Subcutaneous preadipocyte (primary cell): ENCODE measurements at places on chromosomes 5 and 9. TPM values are rescaled to one million over a fixed set of nuclear protein-coding genes. Genes with fewer than 3 reads are reported as not detected.

Gene BTNL3
- not detected in 2 replicates for total RNA-seq

Gene HRCT1
- total RNA-seq, result 1.4 and 1.8 TPM in 2 replicates

Gene CDKN2B-AS1
- 8.8 and 11.7 TPM in 2 replicates for total RNA-seq

Gene SLC6A19
- not detected in 2 replicates for total RNA-seq

Gene EDIL3
- 0.37 and 0.59 TPM in 2 replicates for total RNA-seq

Gene PCDHGB4
- 5.9 and 8.8 TPM in 2 replicates for total RNA-seq

Gene NUTM2G
- total RNA-seq, result not detected in 2 replicates

Gene PPIP5K2
- total RNA-seq, result 57.7 and 63.5 TPM in 2 replicates

Gene AGXT2
- total RNA-seq, result not detected in 2 replicates

Gene PCDHA10
- total RNA-seq, result under 0.01 TPM in 2 replicates

Gene MED27
- total RNA-seq, result 19.5 and 24.0 TPM in 2 replicates

Gene MEIKIN
- not detected in 2 replicates for total RNA-seq

Gene PLCXD3
- 0.59 and 5.1 TPM in 2 replicates for total RNA-seq

Gene C5
- total RNA-seq, result 4.4 and 5.1 TPM in 2 replicates

Gene TTF1
- total RNA-seq, result 5.5 and 8.2 TPM in 2 replicates

Gene TRIM36
- under 0.01 and 0.39 TPM in 2 replicates for total RNA-seq

Gene GDF9
- total RNA-seq, result 0.20 and 0.37 TPM in 2 replicates

Gene BRD8
- 39.7 and 45.7 TPM in 2 replicates for total RNA-seq

Gene ENTREP1
- under 0.01 TPM in 1 of 2 replicates, not detected in the other for total RNA-seq

Gene DBH
- not detected in 2 replicates for total RNA-seq

Gene RNF183
- under 0.01 TPM in 1 of 2 replicates, not detected in the other for total RNA-seq

Gene MYMK
- not detected in 2 replicates for total RNA-seq

Gene OR1J2
- total RNA-seq, result 0.20 and 0.73 TPM in 2 replicates

Gene NFX1
- 27.2 and 36.2 TPM in 2 replicates for total RNA-seq

Gene SYK
- total RNA-seq, result not detected in 2 replicates

Gene SLC27A6
- total RNA-seq, result under 0.01 and 0.37 TPM in 2 replicates

Gene CNTFR
- total RNA-seq, result 0.20 and 0.37 TPM in 2 replicates

Gene ERMP1
- total RNA-seq, result 10.3 and 13.9 TPM in 2 replicates

Gene IL9
- not detected in 2 replicates for total RNA-seq
